Stimulated activated CD8-positive, alpha-beta memory T cell treated with anti-CD3 and anti-CD28 coated beads, Interleukin-15, amount 100 ng/mL, for 24 hours (primary cell): ENCODE measurements at places on chromosomes 3 and 15.

DNA sequence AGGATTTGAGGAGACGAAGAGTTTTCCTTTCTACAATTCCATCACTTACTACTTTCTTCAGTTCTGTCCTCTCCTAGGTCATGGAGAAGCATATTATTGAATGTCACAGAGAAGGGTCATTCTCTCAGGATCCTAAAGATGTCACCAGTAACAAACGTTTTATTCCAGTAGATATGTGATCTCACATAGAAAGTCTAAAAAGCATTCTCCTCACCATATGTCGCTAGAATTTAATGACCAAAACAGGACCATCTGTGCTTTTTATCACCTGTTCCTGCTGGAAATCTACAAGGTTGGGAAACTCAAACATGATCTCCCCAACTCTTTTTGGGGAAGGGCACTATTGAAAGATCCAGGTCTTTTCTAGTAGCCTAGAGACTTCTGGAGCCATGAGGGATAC, 24.0 kb upstream of the FRMD5 start:
- no peak for DNase-seq

GRCh38 chr3:154979331-154979730, 100.8 kb upstream of the MME start:
- no peak for DNase-seq

DNA sequence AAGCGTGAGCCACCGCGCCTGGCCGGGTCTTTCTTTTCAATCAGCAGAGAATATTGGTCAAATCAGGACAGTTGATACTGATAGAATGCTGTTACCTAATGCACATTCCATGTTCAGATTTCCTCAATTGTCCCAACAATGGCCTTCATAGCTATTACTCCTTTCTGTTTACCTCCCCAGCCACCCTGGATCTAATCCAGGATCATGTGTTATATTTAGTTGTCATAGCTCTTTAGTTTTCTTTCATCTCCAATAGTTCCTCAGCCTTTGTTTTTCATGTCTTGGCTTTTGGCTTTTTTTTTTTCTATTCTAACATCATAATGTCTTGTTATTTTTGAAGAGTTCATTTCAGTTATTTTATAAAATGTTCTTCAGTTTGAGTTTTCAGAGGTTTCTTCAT, 14.6 kb downstream of the USP3 start:
- DNase-seq: no peak

DNA sequence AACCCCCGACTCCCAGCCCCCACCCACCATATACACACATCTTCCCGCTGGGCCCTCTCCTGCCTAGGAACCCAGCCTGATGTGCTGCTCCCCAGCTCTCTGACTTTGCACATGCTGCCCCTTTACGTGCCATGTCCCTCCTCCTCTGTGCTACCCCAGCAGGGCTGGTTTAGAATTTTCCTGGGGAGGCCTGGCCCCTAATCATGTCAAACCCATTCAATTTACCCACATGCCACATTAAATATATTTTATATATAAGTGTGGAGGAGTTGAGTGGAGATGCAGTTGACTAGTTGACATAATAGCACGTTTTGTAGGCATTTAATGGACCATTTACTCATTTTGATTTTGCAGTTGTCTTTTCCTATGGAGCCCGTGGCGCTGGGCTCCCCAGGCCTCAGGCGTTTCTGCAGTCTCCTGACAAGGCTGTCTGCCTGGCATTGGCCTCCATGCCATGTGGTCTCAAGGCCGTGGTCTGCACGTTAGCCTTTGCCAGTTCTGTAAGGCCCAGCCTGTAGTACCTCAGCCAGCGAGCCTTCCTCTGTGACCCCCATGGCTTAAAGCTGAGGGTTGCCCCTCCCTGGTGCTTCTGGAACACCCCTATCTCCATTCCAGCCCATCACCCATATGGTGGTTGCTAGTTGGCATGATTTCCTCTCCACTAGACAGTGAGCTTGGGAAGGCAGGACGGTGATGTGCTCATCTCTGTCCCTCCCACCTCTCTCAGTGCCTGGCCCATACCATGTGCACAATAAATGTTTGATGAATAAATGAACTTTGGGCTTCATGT, 155.8 kb downstream of the TLE3 start:
- no peak for DNase-seq

DNA sequence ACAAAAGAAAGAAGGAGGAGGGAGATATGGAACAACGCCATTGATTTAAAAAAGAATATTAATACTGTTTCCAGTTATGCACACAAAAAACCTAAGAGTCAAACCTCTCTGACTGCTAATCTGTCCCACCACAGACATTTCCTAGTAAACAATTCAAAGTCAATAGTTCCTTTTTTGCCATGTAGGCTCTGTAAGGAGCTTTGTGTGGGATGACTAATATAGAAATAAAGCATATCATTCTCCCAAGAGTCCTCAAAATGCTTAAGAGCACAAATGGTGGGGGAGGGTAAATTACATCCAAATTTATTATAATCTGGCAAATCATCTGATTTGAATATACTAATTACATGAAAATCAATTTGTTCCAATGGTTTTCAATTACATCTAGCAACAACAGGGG, 155.9 kb upstream of the CNTN4 start:
- DNase-seq: no peak

DNA sequence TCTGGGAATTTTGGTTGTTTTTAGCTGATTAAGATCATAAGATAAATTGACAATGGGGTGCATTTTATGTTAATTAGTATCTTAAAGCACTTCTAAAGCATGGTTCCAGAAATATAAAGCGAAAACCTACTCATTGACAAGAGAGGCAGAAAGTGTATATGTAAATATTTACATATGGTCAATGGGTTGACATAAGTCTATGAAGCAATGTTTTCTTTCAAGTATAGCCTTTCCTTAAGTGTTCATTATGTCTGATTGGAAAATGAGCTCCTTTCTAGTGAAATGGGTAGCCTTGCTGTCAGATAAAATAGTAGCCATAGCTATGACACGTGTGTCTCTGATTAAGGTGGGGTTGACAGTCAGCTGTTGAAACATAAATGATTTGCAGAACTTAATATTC, 365.2 kb upstream of the AGTR1 start:
- no peak for DNase-seq

GRCh38 chr3:195897853-195898415, 10.4 kb downstream of the TNK2 start:
- DNase-seq: no peak

DNA sequence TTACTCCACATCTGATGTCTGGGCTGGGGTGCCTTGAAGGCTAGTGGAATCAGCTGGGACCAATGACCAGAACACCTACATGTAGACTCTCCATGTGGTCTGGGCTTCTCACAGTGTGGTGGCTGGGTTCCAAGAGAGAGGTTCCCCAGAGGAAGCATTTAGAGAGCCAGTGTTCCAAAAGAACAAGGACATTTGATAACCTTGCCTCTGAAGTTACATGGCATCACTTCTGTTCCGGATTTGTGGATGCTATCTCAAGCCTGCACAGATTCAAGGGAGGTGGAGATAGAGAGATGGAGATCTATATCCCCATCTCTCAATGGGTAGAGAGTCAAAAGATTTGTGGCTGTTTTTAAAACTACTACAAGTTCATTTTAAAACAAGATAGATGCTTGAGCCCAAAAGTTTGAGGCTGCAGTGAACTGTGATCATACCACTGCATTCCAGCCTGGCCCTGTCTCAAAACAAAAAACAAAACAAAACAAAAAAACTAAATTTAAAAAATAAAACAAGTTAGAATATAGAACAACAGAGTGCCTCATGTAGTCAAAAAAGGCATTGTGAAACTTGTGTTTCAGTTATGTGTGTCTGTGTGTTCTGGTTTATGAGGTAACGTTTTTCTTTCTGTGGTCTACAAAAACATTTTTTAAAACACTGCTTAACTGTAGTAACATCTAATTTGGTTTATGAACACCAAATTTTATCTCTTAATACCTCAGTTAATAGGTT, 44.8 kb downstream of the PDE8A start:
- DNase-seq: no peak

DNA sequence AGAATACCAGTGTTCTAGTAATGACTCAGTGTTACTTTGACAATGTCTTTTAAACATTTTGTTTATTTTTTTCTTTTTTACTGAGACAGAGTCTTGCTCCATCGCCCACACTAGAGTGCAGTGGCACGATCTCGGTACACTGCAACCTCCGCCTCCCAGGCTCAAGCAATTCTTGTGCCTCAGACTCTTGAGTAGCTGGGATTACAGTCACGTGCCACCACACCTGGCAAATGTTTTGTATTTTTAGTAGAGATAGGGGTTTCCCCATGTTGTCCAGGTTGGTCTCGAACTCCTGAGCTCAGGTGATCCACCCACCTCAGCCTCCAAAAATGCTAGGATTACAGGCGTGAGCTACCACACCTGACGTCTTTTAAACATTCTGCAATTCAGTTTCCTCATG, 15.7 kb downstream of the AQR start:
- no peak for DNase-seq

- DNase-seq: no peak
Measured at GRCh38 chr15:92149029-92149428, 244.7 kb upstream of the ST8SIA2 start.

GRCh38 chr15:92599394-92599970, 56.1 kb downstream of the FAM174B start:
- no peak for DNase-seq

GRCh38 chr15:80706161-80706560, 11.1 kb downstream of the ABHD17C start:
- DNase-seq: no peak

GRCh38 chr15:94963953-94964352, 732.6 kb downstream of the MCTP2 start:
- DNase-seq: no peak

GRCh38 chr15:60912984-60913697, 316.0 kb downstream of the RORA start:
- DNase-seq: no peak

GRCh38 chr15:30001602-30002001, 81.2 kb upstream of the GOLGA8J start:
- no peak for DNase-seq

- DNase-seq: no peak
Measured at GRCh38 chr3:52532838-52533622, 627 bp downstream of the NT5DC2 start.

GRCh38 chr3:184591789-184592188, 30.2 kb downstream of the EPHB3 start:
- no peak for DNase-seq

DNA sequence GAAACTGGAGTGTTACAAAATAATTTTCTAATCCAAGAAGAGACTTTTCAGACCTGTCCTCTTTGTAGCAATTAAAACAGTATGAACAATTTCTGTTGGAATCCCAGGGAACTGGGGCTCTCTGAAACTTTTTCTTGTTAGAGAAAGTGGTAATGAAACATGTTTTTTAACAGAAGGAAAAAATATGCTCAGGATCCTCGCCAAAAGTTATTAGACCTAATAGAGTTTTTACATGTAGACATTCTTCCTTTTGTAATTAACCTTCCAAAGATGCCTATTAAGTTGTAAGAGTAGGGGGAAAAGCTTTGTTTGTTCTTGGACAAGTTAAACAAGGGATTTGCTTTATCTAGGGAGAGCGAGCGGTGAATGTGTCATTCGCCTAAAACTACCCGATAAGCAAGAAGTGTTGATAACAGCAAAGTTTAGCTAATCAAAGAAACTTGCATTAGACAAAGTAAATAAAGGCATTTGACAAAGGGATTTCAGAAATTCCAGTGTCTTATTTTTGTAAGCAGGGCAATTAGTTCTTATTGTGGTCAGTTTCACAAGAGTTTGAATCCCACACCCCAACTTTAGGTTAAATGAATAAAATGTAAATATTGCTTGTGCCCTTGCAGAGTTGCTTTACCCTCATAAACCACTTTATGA, 2.3 kb downstream of the RARB start:
- DNase-seq: no peak

GRCh38 chr3:1139071-1139470, 46.2 kb downstream of the CNTN6 start:
- DNase-seq: no peak

DNA sequence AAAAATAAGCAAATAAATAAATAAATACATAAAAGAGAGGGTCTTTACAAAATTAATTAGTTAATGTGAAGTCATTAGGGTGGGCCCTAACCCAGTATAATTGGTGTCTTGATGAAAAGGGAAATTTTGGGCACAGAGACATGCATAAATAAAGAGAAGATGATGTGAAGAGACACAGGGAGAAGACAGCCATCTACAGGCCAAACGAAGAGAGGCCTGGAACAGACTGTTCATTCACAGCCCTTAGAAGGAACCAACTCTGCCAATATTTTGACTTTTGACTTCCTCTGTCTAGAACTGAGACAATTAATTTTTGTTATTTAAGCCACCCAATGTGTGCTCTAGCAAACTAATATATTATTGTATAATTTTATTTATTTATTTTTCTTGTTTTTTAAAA, 29.6 kb upstream of the SELENOK start:
- no peak for DNase-seq

DNA sequence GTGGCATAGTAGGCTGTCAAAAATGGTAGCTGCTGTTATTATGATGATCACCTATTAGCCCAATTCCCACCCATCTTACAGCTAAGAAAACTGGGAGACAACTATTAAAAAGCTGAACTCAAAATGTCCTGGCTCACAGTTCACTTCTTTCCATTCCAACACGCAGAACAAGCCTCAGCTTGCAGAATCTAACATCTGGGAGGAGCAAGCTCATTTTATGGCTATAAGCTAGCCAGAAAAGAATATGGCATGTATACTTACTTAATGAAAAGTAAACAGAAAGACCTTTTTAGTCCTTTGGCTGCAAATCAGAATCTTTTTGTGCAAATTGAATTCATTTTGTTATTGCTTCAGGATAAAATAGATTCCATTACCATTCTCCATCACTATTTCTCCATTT, 34.8 kb upstream of the CFAP20DC start:
- no peak for DNase-seq

- DNase-seq: no peak
Measured at GRCh38 chr3:177015881-177016280, 181.4 kb downstream of the TBL1XR1 start.

- no peak for DNase-seq
Measured at GRCh38 chr15:66364944-66365528, 8.6 kb upstream of the TIPIN start.

- DNase-seq: no peak
Measured at GRCh38 chr15:27268923-27269322, 297.9 kb downstream of the GABRG3 start.

DNA sequence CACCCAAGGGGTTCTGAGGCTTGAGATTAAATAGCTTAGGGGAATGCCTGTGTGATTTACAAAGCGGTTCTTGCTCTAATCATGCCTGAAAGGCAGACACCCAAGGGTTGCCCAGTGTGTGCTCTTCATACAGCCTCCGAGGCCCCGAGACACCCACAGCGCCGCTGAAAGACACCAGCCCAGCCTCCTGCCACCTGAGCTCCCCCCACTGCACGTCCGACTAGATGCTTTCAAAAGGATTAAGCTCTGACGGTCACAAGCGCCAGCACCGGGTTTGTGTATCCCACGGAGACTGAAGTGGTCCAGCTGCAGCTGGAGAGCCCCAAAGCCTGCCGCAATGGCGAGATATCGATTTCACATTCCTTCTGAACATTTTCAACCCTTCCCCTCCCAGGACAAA, 50.3 kb downstream of the SPATA12 start:
- no peak for DNase-seq

- DNase-seq: no peak
Measured at GRCh38 chr3:24482096-24482705, 12.4 kb downstream of the THRB start.
